ENCODE measurements at places on chromosomes 5 and 9.

DNA sequence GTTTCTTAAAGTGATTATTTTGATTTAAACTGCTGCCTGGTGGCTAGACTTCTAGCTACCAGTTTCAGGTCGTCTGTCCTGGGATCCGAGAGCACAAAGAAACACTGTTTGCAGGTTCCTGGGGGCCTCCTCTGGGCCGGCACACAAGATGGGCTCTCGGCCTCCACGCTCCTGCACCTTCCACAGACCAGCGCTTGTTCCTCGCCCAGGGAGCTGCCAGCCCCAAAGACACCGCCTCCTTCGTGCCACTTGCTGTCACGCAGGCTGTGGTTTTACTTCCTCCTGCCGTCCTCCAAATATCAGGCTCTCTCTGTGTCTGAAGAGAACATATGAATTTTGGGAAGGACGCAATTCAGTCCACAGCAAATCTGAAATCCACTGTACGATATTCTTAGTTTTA is 105.8 kb downstream of the ROR2 start:
- DNase-seq: no peak

DNA sequence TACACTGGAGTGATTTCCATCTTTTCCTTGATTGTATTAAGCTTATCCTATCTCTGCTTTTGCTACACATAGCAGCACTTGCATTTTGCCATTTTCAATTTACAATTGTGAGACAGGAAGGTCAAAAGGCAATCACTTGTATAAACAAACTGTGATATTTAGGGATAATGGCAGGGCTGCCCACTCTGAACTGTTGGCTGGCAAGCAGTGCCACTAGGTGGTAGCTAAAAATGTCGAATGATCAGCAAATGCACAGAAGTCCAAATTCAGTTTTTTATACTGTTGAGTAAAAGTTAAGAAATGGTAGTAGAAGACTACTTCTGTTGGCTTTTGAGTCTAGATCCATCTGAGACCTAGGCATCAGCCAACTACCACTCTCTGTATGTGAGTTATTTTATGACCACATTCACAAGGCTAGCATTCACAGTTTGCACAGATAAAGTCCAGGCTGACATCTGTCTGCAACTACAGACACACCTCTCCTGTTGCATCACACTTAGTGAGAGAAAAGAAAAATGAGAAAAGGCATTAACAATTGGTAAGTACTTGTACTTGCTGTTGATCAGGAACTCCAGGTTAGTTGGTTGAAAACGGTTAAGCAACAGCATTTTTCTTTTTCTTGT is 108.8 kb upstream of the ASTN2 start:
- DNase-seq: no peak

DNA sequence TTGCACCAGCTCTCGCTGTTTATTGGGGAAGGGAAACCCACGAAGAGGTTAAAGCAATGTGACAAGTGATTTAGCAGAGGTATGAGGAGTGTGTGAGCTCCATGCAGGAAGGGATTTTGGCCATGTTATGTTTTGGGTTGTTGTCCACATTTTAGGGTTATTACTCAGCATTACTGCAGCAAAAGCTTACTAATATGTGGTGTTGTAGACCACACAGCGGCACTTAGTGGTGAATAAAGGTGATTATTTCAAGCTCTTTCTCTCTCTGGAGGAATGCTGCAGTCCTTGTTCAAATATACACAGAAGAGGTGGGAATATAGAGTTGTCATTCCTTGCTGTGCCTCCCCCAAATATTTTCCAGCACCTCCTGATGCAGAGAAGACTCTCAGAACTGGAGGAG is 29.7 kb upstream of the AKNA start:
- DNase-seq: no peak

- no peak for DNase-seq
These were observed 10.9 kb downstream of the CDH18 start for GRCh38 chr5:19977099-19977498.

DNA sequence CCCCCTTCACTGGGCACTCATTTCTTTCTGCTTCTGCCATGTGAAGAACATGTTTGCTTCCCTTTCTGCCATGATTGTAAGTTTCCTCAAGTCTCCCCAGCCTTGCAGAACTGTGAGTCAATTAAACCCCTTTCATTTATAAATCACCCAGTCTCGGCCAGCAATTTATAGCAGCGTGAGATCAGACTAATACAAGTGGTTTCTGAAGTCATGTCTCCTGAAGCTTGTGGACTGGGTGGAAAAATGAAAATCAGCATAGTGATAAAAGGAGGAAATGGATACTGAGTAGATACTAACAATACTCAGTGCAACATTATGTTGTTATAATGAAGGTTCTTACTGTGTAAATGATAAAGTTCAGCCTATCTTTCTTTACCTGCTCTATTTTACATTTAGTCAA is 35.1 kb downstream of the NNT start:
- DNase-seq: no peak
